Naive thymus-derived CD8-positive, alpha-beta T cell (primary cell): ENCODE measurements at places on chromosomes 2 and 18.
A peak's percentile ranks its signal among the peaks of the same experiment; 100 is the strongest.

- DNase-seq: no peak
Observed at GRCh38 chr2:136765256-136766072, at the start of gene THSD7B. THSD7B (plus strand) TSS chr2:136765545; CDS start chr2:136882179, 116,634 bp downstream.

DNA sequence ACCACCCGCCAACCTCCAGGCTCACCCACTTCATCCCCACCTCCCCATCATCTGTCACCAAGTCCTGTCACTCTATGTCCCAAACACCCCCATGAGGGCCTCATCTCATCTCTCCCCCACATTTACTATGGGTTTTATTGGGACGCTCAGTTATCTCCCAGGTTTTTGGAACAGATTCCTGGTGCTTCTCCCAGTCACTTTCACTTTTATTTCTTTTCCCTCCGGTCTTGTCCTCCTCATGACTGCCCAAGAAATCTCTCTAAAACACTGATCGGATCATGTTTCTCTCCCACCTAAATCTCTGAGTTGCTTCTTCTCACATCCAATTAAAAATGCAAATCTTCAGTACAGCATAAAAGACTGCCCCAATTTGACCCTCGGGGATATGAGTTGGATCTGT, 273.1 kb downstream of the PHLPP1 start:
- no peak for DNase-seq

DNA sequence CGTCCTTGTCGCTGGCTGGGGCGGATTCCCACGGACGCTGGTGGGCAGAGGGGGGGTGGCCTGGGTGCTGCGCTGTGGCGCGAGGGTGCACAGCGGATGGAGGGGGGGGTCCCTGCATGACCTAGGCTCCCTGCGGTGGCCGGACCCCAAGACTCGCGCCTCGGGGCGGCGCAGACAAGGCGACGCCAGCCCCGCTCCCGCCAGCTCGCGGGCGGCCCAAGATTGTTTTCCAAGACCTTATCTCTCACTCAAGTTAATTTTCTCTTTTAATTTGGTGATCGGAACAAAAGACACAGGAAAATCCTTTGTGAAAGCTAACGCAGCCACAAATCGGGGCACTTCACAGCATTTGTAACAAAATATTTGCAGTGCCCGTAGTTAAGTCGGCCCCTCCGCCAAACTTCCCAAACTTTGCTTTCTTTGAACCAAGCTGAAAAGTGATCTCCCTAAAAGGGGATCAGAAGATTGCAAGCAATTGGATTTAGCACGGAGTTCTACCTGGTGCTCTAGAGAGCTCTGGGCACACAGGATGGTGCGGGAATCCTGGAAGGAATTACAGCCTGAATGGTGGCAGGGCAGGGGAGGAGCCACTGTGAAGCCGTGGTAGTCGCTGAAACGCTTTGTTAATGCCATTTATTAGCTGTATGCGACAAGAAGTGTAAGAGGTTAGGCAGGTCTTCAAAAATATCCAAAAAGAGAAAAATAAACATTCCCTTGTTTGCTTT, 4.8 kb upstream of the ID2 start:
- DNase-seq: no peak

DNA sequence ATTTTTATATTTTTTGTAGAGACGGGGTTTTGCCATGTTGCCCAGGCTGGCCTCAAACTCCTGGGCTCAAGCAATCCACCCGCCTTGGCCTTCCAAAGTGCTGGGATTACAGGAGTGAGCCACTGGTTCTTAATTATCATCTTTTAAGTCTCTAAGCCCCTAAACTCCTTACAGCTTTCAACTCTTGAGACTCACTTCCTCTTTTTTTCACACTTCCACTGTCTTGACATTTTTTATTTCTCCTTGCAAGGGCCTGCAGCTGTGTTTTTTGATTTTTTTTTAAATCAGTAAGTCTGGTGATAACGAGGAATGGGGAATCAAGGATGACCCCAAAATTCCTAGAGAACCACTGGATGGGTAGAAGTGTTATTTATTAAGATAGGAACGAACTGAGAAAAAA, 8.6 kb upstream of the ABCB11 start:
- DNase-seq: no peak

DNA sequence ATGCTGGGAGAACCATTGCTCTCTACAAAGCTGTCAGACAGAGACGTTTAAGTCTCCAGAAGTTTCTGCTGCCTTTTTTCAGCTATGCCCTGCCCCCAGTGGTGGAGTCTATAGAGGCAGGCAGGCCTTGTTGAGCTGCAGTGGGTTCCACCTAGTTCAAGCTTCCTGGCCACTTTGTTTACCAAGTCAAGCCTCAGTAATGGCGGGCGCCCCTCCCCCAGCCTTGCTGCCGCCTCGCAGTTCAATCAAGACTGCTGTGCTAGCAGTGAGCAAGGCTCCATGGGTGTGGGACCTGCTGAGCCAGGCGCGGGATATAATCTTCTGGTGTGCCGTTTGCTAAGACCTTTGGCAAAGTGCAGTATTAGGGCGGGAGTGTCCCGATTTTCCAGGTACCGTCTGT, 52.7 kb upstream of the SCYGR2 start:
- DNase-seq: no peak

DNA sequence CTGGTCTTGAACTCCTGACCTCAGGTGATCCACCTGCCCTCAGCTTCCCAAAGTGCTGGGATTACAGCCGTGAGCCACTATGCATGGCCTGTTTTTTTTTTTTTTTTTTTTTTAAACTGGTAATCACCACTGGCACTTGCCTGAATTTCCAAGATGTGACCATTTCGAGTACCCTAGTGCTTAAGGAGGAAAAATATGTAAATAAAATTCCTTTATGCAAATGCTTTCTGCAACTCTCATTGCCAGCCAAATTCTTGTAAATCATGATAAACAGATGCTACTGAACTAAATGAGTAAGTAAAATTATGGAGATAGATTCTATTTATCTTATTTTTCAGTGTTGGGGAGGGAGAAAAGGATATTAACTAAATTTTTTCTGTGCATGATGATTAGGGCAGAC, 18.6 kb downstream of the CDCA7 start:
- DNase-seq: no peak

- DNase-seq: no peak
Observed at GRCh38 chr2:195450552-195451113, 206.4 kb upstream of the SLC39A10 start.

GRCh38 chr2:181070119-181070835, 89.9 kb downstream of the UBE2E3 start:
- DNase-seq: no peak

DNA sequence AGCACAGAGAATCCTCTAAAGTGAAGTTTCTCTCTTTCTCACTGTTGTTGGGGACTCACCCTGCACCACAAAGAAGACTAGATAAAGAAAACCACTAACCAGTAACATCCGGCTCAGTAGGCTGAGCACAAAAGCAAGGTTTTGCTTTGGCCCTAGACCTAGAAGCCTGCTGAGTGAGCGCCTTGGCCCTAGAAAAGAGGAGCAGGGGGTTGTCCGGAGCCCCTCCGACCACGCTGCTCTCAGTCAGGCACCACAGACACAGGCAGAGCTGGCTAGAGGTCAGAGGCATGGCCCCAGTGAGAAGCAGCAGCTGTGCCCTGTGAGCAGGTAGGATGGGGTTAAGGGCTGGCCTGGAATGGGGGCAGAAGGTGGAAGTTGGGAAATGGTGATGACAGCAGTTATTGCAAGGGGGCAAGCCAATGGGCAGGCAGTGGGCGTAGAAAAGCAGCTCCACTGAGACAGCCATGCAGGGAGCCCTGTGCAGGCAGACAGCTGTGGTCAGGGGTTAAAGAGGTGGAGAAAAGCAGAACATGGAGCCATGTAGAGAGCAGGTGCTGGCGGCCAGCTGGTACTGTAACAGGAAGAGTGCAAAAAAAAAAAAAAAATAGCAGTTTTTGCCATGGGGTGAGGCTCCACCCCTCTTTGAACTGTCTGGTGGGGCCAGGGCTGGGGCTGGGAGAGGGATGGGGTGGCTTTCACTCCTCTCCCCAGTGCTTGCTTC, 36.9 kb upstream of the SLC14A1 start:
- peak; percentile 79 for DNase-seq

DNA sequence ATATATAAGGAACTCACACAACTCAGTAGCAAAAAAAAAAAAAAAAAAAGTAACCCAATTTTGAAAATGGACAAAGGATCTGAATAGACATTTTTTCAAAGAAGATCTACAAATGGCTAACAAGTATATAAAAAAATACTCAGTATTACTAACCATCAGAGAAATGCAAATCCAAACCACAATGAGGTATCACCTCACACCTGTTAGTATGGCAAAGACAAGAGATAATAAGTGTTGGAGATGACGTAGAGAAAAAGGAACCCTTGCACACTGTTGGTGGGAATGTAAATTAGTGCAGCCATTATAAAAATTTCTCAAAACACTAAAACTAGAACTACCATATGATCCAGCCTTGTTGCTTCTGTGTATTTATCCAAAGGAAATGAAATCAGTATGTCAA, 5.8 kb upstream of the CNDP1 start:
- DNase-seq: no peak

DNA sequence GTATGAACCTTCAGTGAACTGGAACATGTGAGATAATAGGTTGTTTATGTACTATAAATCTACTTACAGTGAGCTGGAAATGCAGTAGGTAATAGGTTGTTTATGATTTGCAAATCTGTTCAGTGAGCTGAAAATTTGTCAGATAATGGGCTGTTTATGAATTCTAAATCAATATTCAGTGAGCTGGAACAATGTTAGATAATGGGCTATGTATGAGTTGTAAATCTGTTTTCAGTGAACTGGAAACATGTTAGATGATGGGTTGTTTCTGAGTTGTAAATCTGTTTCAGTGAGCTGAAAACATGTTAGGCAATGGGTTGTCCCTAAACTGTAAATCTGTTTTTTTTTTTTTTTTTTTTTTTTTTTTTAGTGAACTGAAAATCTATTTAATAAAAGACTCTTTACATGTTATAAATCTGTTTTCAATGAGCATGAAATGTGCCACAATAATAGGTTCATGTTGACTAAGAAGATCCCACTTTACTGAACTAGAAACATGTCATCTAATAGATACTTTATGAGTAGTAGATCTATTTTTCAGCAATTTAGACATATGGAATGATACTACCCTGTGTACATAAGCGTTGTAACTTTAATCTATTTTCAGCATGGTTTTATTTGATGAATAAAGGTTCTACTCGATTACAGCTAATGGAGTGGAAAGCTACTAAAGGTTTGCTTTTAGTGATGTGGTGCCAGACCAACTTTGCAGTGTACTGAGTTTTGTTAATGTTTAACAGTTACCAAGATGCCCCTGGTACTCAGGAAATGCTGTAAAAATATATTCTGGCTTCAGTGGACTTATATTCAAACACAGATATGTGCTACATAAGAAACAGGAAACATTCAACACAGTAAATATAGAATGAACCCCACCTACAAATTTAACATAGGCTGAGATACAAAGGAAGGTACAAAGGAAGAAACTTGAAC, 1471.8 kb downstream of the LRP1B start:
- no peak for DNase-seq

DNA sequence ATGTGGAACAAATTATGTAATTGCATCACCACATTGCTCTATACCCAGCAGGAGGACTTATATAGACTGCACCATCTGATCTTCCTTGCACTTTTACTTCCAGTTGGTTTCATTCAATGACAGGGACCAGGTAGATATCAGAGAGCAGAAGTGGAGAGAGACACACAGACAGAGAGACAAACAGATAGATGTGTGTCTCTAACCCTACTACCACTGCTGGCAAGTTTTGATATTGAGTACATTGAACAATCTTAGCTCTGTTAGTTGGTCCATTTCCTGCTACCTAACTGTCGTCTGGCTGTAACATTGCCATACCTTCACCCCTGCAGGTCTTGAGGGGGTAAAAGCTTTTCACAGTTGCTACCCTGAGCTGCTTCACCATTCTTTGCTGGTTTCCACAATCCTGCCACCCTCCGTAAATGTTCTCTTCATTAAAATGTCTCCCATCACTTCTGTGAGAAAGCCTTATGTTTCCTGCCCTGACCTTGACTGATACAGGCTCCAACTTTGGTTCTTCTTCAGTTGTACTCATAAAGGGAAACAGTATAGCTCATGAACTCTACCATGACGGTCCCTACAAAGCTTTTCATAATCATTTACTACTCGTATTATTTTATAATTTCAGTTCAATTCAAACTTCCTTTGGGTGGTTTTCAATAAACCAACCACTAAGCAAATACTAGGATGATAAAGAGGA, 62.3 kb upstream of the ITGA4 start:
- DNase-seq: no peak

DNA sequence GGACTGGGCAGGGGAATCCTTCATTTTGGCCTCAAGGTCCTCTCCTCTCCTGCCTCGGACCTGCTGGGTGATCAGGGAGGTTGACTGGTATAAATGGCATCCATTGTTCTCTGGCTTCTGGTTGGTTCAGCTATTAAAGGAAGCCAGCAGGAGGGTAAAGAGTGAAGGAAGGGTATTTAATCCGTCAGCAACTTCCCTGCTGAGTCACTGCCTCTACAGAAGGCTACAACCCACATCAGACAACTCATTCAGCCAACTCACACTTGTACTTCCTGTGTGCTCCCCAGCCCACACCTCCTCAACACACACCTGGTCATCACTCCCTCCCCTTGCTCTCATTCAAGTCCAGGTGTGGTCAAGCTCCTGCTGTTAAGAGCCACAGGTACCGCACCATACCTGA, 68.3 kb upstream of the MRPS9 start:
- DNase-seq: no peak

DNA sequence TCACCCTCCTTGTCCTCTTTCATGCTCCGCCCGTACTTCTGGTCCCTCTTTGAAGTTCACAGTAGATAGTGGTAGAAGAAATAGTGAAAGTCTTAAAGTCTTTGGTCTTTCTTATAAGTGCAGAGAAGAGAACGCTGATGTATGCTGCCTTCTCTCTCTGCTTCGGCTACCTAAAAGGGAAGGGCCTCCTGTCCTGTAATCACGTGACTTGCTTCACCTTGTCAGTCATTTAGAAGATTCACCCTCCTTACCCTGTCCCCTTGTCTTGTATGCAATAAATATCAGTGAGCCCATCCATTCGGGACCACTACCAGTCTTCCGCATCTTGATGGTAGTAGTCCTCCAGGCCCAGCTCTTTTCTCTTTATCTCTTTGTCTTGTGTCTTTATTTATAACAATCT, 144.6 kb downstream of the ARL4C start:
- DNase-seq: no peak

DNA sequence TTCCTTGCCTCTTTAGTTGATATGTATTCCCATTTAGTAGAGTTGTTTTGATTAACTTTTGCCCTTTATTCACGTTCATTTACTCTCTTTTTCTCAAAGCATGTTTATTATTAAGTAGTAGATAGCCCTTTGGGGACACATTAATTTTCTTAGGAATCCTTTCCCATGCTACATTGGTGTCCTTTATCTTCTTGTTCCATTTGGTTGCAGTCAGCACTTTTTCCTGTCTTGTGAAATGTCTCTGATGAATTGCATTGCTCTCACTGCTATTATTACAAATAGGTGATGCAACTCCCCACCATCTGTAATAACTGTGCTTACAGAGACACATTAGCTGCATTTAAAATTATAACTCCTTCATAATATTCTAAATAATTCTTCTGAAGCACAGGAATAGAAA, 428.5 kb upstream of the CNTNAP5 start:
- no peak for DNase-seq

- peak; percentile 72 for DNase-seq
Observed at GRCh38 chr18:5058768-5059695, 138.0 kb downstream of the AKAIN1 start.
